ENCODE measurements at places on chromosomes 2 and 18.

GRCh38 chr2:220779931-220780330, 792.2 kb downstream of the EPHA4 start:
- DNase-seq, result no peak

- DNase-seq, result no peak
These were observed 195.4 kb upstream of the ARL4C start for GRCh38 chr2:234691968-234692955.

- no peak for DNase-seq
These were observed 694.9 kb downstream of the KCNJ3 start for GRCh38 chr2:155393406-155393805.

GRCh38 chr18:24989760-24990593, 362.0 kb downstream of the ZNF521 start:
- DNase-seq, result no peak

GRCh38 chr2:50515638-50516037, 516.3 kb downstream of the NRXN1 start:
- no peak for DNase-seq

- no peak for DNase-seq
These were observed 16.2 kb upstream of the FHL2 start for GRCh38 chr2:105415007-105415406.

DNA sequence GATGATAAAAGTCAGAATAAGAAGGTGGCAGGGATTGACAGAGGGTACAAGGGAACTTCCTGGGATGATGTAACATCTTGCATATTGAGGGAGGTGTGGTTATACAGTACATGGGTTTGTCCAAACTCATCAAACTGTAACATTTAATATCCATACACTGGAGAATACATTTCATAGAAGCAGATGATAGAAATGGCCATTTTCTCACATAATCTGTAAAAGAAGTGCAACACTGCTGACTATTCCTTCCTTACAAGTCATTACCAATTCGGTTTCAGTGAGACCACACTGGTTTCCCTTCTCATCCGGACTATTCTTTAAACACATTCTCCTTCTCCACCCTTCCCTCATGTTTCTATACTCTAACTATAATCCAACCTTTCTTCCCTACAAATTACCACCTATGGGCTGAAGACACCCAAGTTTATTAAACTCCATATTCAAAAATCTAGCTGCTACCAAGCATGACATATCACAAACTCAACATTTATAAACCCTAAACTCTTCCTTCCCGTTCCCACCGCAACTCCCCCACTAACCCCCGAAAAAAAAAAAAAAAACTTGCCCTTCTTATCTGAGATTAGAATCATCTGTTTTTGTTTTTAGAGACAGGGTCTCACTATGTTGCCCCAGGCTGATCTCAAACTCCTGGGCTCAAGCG, 1.6 kb downstream of the COX7A2L start:
- no peak for DNase-seq

GRCh38 chr2:176096986-176097819, 2.4 kb upstream of the HOXD12 start:
- peak; percentile 66 for DNase-seq

- peak; percentile 10 for DNase-seq
These were observed 1110.6 kb upstream of the ACVR2A start for GRCh38 chr2:146734042-146734820.

DNA sequence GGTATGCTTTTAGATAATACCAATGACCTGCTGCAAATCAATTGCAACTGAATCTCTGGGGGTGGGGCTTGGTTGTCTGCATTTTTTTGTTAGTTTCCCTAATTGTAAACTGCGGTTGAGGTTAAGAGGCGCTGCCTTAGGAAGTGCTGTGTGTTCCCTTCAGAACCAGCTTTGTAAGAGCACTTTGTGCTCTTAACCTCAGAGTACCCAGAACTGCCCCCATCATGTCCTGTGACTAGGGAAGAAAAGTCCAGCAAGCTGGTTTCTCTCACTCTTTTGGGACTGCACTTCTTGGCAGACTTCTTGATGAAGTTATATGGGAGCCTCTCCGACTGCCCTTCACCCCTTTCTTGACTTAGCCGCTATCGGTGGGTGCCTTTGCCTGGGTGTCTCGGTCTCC, 245.5 kb upstream of the CXCR4 start:
- DNase-seq, result no peak

GRCh38 chr2:229945975-229946374, 23.7 kb downstream of the FBXO36 start:
- no peak for DNase-seq

GRCh38 chr2:238098901-238099713, 1.0 kb upstream of the ESPNL start:
- no peak for DNase-seq

- no peak for DNase-seq
These were observed 1.2 kb upstream of the RAB12 start for GRCh38 chr18:8607776-8608742.

DNA sequence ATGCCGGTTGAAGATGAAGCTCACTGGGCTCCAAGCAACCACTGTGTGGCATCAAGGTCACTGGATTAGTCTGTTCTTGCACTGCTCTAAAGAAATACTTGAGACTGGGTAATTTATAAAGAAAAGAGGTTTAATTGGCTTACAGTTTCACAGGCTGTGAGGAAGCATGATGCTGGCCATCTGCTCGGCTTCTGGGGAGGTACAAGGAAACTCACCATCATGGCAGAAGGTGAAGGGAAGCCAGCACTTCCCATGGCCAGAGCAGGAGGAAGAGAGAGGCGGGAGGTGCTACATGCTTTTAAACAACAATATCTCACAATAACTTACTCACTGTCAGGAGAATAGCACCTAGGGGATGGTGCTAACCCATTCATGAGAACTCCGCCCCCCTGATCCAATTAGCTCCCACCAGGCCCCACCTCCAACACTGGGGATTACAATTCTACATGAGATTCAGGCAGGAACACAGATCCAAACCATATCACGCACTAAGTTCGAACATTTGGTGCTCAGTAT, 109.7 kb upstream of the MGAT5 start:
- no peak for DNase-seq

GRCh38 chr2:95669441-95669991, 77.7 kb downstream of the TRIM43 start:
- DNase-seq, result peak; percentile 9

DNA sequence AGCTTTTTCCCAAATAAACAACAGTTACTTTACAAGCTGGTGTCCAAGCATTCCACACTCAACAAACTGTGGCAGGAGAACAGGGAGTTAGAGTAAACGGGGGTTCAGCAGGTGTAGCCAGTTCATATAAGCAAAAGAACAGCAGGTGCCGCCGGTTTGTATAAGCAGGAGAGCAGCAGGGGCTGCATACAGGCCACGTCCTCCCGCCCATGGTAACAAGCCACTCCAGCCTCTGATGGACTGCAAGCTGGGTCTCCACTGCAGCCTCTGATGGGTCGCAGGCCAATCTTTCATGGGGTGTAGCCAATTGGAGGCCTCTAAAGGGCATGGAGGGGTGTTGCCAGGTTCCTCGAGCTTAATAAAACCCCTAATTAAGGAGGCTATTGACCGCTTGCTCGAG, 189.3 kb downstream of the ANKRD30B start:
- no peak for DNase-seq

DNA sequence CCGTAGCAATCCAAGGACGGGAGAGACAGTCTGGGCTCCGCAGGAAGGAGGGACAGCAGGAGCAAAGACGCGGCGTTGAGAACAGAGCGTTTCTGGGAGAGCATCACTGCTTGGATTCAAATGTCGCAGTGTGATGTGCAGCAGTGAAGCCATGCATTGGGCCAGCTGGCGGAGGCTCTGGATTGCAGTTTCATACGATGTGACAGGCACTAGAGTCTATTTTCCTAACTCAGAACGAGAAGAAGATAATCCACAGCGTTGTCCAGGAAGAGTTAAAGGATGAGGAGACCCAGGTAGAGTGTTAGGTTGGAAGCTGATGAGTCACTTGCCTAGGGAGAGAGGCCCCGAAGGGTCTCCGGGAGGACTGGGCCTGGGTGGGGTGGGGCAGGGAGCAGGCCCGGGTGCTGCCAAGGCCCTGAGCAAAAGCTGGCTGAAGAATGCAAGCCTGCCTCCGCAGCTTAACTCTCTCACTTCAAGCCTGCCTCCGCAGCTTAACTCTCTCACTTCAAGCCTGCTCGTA, 17.7 kb upstream of the SEMA4C start:
- DNase-seq, result no peak

- peak; percentile 78 for DNase-seq
These were observed at the start of gene VAMP8 for GRCh38 chr2:85577386-85578242. Gene VAMP8 (plus strand): TSS chr2:85577586. CDS start chr2:85577647, 61 bp downstream.

GRCh38 chr18:48230467-48231113, 178.6 kb downstream of the ZBTB7C start:
- no peak for DNase-seq

- no peak for DNase-seq
These were observed 19.5 kb downstream of the CIB4 start for GRCh38 chr2:26621469-26622199.

GRCh38 chr18:80176334-80177073, 67.4 kb downstream of the ADNP2 start:
- DNase-seq, result no peak

DNA sequence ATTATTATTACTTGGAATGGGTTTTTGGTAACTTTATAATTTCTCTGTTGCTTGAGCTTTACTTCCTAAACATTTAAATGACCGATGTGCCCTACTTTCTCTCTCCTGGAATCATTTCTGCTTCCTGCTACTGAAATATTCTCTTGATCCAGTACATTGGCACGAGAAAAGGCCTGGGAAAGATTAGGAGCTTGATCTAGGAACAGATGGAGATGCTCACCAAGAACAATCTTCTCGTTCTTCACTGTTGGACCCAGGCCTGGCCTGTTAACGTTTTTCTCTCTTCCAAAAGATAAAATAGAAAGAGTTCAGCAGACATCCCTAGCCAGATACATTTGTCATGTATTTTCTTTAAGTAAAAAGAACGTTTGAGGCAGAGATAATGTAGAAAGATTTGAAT, 1356.8 kb upstream of the CRIM1 start:
- no peak for DNase-seq

DNA sequence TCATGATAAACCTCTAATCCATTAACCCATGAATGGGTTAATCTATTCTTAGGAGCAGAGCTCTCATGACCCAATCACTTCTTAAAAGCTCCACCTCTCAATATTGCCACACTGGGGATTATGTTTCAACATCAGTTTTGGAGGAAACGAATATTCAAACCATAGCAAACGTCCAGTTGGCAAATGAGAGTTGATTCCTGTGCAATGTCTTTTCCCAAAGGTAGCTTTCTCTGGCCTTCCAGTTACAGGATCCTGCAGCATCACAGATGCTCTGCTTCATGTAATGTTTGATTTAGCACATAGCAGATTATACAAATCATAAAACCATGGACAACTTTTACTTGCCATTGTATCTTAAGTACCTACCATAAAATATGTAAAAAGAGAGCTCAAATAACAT, 481.0 kb downstream of the TNS1 start:
- no peak for DNase-seq

DNA sequence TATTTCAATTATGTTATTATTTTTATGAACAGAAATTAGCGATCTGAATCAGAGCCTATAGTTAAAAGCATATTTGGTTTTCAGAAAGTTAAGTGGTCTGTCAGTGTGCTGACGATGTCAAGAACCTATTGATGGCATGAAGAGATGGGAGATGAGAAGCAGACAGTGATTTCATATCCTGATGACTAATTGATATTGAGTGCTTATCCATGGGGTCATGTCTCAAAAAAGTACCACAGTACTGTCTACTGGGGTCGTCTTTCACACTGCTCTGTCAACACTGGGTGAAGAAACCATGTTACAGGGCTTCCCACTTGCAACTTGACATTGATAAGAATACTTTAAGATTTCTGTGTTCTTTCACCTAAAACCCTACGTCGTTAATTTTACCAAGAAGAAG, 297.1 kb downstream of the AFF3 start:
- no peak for DNase-seq

DNA sequence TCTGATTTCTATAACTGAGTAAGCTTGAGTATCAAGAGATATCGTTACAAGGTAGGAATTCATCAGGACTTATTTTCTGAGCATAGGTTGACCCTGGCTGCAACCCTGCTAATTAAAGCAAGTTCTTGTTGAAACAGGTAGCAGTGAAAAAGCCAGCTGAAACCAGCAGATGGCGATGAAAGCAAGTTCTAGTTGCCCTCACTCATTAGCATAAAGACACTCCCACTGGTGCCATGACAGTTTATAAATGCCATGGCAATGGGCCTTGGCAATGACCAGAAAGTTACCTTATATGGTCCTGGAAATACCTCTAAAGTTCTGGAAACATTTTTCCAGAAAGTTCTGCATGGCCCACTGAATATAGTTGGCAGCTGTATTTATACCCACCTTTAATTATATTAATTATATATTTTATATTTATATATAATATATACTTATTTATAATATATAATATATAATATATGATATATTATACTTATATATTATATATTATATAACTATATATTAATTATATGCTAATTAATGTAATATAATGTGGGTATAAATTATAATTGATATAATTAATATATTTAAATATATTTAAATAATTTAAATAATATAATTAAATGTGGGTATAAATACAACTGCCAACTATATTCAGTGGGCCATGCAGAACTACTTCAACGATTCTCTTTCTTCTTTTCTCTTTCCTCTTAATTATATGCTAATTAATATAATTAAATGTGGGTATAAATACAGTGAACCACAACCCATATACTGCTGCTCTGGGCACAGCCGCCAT, 188.0 kb downstream of the CDH7 start:
- no peak for DNase-seq

DNA sequence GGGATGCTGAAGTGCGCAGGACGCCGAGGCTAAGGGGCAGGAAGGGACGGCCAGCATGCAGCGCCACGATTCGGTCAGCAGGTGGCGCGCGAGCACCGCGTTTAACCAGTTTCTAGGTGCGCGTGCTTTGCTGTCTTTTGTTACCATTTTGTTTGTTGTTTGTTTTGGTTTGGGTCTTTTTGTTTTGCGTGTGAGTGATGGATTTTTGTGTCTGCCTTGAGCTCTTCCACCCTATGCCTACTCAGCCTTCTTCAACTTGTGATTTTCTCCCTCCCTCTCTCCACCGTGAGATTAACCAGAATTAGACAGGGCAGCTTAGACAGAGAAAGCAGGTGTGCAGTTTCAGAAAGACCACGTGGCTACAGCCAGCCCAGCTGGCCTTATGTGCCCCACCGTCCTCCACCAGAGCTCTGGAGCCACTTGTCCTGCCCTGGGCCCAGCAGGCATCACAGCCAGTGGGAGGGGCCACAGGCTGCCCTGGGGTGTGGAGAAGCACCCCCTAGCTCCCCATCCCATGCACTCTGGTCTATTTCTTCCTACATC, 180.2 kb downstream of the RNF144A start:
- DNase-seq, result peak; percentile 70

- DNase-seq, result no peak
These were observed 5.2 kb downstream of the TMEM18 start for GRCh38 chr2:671787-672605.

- DNase-seq, result no peak
These were observed 647.8 kb downstream of the SATB2 start for GRCh38 chr2:198809976-198810375.

DNA sequence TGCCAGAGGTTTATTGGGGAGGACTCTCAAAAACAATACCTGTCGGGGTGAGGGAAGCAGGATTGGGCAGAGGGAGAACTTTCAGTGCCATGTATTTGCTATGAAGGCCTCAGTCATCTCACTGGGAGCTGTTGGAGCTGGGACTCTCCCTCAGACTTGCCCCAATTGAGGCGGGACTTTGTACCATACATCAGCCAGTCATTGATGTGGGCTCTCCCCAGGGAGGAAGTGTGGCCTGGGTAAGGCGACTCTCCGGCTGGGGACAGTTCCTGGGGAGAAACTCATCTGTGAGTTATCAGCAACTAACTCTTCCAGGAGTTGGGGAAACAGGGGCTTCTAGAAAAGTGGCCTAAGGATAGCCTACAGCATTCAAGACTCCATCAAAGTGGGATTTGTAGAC, 66.5 kb downstream of the FTCDNL1 start:
- no peak for DNase-seq

GRCh38 chr2:55236992-55237543, 4.6 kb downstream of the RPS27A start:
- DNase-seq, result no peak

Measured in germinal center (tissue), 1 donor.